Midbrain (tissue), 1 donor: ENCODE measurements at places on chromosomes 13 and 19.

- no peak for DNase-seq
Observed at GRCh38 chr13:72545030-72545719, 182.3 kb downstream of the MZT1 start.

- DNase-seq: no peak
Observed at GRCh38 chr13:51004918-51005460, 95.4 kb downstream of the RNASEH2B start.

GRCh38 chr19:48344892-48345291 is 18.8 kb downstream of the TMEM143 start:
- no peak for DNase-seq

- no peak for DNase-seq
Observed at GRCh38 chr13:54913668-54914067, 1885.1 kb downstream of the OLFM4 start.

DNA sequence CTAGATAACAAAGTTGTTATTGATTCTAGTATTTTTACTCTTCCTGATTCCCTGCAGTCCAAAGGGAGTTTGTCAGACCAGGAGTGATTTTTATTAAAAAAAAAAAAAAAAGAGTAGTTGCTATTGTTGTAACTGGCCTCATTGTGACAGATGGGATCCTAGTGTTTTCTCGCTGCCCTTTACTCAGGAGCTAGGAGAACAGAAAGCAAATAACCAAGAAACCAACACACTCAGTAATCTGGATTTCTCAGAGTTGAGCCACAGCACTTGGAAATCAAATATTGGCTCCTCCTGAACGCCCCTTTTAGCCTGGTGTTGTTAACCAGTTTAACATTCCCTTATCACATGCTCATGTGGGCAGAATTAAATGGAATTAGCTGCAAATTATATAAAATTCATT is 8.3 kb upstream of the PDX1 start:
- no peak for DNase-seq

GRCh38 chr13:98549006-98549727 is 27.7 kb downstream of the STK24 start:
- no peak for DNase-seq

DNA sequence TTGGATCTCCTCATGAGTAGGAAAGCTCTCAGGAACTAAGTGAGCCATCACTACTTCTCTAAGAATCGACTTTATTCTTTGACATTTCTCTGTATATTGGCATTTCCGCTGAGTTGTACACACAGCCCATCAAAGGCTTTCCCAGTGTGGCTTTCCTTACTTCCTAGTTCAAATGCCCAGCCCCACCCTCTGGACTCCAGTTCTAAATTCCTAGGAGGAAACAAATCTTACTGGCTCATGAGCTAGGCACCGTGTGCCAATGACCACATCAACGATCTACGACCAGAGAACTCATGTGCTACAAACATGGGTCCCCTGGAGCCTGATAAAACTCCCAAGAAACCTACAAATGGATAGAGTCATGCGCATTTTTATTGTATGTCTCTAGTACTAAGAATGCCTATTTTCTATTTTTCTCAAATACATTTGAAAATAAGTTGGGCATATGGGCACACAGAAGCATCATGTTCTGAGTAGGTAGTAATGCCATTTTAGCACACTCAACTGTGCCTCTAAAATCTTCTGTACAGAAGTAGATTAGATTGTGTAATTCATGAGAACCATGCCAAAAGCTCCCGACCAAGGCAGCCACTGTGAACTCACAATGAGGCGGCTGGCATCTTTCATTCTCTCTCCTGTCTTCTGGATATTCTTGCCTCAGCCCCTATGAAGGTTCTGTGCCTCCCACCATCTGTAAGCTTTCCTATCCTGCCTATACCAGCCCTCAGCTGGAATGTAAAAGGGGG is 10.5 kb upstream of the RAP2A start:
- peak; percentile 37 for DNase-seq

DNA sequence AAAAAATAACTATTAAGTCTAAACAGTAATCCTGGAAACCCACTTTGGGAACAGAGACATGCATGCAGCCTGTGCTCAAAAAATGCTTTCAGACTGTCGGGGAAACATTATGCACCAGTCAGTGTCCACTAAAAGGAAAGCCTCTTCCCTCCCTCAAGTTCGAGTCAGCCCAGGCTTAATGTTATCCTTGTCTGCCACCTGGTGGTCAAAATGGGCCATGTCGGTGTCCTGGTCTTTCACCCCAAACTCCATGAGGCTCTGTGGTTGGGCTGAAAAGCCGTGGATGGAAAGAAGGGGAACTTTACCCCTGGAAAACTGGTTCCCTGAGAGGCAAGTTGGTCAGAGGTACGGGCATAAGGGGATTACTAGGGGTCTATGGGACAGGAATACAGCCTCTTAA is 88.4 kb upstream of the ZNF492 start:
- DNase-seq: peak; percentile 58
